ENCODE measurements at places on chromosomes 2 and 18.

GRCh38 chr18:21272016-21272579 is 30.1 kb downstream of the GREB1L start:
- DNase-seq = no peak

DNA sequence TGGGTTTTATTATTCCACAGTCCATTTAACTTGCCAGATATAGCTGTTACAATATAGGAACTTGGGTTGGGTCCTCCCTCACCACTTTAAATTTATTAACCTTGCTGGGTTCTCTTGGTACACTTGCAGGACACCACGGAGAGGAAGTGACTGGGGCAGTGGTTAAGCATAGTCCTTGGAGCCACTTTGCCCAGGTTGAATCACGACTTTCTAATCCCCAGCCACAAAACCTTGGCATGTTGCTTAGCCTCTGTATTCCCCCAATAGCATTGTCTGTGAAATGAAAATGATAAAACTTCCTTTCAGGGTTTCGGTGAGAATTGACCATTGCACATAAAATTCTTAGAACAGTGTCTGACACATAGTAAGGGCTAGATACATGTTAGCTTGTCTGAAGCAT is 221.2 kb downstream of the IRS1 start:
- DNase-seq = no peak

- no peak for DNase-seq
Observed at GRCh38 chr2:111160758-111161157, 40.0 kb downstream of the BCL2L11 start.

- DNase-seq = no peak
Observed at GRCh38 chr2:229818230-229818629, 103.6 kb downstream of the TRIP12 start.

- DNase-seq = no peak
Observed at GRCh38 chr2:132692816-132693215, 22.8 kb upstream of the LYPD1 start.

GRCh38 chr2:169683054-169683424 is 11.2 kb downstream of the CFAP210 start:
- DNase-seq = no peak

DNA sequence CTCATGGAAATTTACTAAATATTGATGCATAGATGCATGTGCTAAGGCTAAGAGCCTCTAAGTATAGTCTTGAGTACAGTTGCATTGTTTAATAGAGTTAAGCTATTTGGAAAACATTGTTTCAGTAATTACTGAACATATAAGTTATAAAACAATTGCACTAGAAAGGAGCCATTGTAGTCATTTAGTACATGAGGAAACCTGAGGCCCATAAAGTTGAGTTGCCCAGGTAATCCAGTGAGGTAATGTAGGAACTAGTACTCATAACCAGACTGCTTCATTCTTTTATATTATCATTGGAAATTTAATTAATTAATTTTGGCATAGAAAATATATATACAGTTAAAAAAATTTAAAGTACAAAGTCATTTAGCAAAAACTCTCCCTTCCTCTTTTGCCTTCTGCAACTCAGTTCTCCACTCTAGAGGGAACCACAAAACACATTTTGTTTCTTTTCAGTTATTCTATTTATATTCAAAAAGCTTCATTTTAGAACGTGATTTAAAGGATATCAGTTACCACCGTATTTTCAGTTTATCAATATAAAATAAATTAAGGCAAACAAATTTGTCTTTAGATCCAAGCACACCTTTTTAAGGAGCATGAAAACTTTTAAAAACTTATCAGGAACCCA is 27.8 kb upstream of the TBR1 start:
- DNase-seq = no peak

Data from bone marrow (tissue), 2 donors.